ENCODE measurements at places on chromosomes 4 and X. TPM values are rescaled to one million over a fixed set of nuclear protein-coding genes. Genes with fewer than 3 reads are reported as not detected.

Gene MID1
- total RNA-seq = 24.9 TPM

Gene GATA1
- total RNA-seq = not detected

Gene PRSS12
- 4.2 TPM for total RNA-seq

Gene C4orf50
- total RNA-seq = 1.6 TPM

Gene XG
- total RNA-seq = 0.35 TPM

Gene PAK3
- total RNA-seq = 0.89 TPM

Gene UBA1
- total RNA-seq = 428 TPM

GRCh38 chrX:25067271-25068172, 51.8 kb upstream of the ARX start:
- no peak overlapping the region for H3K4me3 ChIP-seq
- H3K4me1 ChIP-seq = no peaks in the 10 kb centered on the region
- no peaks in the 10 kb centered on the region for H3K36me3 ChIP-seq
- no peak overlapping the region for H3K27ac ChIP-seq
- H3K27me3 ChIP-seq = no peaks in the 10 kb centered on the region

DNA sequence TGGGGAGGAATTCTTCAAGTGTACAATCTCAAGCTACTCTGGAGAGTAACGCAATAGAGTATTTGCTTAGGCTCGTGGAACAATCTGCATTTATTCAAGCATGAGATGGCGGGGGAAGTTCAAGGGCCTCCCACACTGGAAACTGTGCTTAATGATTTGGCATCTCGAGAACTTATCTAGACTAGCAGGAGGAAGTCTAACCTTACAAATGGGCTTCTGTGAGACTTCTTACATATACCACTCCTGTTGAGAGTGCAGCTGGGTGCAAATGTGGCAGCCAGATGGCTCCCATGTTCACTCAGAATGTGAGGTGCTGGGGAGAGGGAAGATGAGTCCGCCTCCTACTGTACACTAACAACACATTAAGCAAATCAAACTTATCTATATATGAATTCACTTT, 29.3 kb upstream of the PTPN13 start:
- no peaks in the 10 kb centered on the region for H3K36me3 ChIP-seq
- peaks cover 5% of the 10 kb centered on the region for H3K4me1 ChIP-seq
- H3K4me3 ChIP-seq = no peak overlapping the region
- no peak overlapping the region for H3K27ac ChIP-seq

- peak; percentile 44 for DNase-seq
- H3K27ac ChIP-seq = no peak overlapping the region
- no peak overlapping the region for H3K4me3 ChIP-seq
Observed at GRCh38 chr4:99642725-99643489, 14.7 kb downstream of the C4orf54 start.

- H3K4me1 ChIP-seq = no peaks in the 10 kb centered on the region
- H3K27ac ChIP-seq = no peak overlapping the region
- no peak overlapping the region for H3K4me3 ChIP-seq
- no peaks in the 10 kb centered on the region for H3K36me3 ChIP-seq
- peak; percentile 80 for DNase-seq
Observed at GRCh38 chrX:111447298-111447697, 35.3 kb upstream of the DCX start.

DNA sequence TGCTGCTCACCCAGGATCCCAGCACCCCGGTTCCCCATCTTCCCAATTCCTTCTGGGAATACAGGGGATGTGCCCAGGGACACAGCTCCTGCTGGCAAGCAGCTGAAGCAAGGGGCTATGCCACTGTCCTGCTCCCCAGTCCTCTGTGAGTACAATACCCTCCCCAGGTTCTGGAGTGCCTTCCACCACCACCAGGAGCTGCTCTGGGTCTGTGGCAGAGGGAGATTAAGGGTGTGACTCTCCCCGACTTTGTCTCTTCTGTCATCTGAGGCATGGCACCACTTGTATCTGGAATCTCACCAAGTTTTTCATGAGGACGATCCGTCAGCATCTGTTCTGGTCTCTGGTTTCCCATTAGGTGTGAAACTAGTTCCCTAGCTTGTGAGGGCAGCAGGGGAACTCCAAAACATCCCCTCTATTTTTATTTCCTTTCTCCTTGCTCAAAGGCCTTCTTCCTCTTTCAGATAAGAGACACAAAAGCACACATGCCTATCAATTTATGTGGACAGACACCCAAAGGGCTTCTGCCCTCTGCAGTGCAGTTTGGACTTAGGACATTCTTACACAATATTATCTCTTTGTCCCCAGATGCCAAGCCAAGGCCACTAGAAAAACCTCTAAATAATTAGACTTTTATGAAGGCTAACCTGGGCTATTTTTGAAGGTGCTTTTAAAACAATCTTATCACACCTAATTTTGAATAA, 26.8 kb downstream of the MGST2 start:
- DNase-seq = peak; percentile 75
- H3K27me3 ChIP-seq = no peaks in the 10 kb centered on the region
- H3K4me3 ChIP-seq = no peak overlapping the region
- H3K36me3 ChIP-seq = peaks cover 88% of the 10 kb centered on the region
- no peak overlapping the region for H3K27ac ChIP-seq

DNA sequence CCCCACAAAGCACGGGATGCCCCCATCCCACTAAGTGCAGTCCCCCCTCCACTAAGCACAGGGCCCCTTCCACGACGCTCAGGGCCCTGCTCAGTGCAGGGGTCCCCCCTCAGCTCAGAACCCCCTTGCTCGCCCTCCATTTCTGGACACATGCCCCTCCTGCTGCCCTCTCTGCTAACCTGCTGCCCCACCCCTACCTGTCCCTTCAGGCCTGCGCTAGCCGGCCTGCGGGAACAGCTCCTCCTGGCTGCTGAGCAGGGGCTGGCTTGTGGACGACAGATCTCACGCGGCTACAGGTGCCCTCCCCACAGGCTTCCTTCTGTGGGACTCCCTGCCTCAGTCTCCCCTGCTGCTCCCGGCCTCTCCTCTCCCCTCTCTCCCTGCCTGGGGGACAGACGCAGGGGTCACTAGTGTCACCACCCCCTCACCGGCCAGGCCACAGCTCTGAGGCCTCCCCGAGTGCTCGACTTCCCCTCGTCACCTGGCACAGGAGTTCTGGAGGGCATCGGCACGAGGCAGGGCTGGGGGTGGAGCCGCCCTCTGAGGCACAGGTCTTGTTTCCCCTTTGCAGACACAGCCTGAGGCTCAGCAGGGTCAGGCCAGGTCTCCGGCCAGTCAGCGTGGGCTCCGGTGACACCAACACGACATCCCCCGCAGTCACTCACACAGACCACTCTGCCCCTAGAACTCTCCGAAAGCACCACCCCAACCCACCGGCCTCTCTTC, 21.6 kb downstream of the GAK start:
- DNase-seq = no peak
- no peak overlapping the region for H3K27ac ChIP-seq
- H3K36me3 ChIP-seq = peaks cover 13% of the 10 kb centered on the region
- H3K4me3 ChIP-seq = no peak overlapping the region
- H3K4me1 ChIP-seq = no peaks in the 10 kb centered on the region

GRCh38 chrX:53544936-53545335, 110.8 kb upstream of the HSD17B10 start:
- no peak overlapping the region for H3K4me3 ChIP-seq
- peaks cover 89% of the 10 kb centered on the region for H3K36me3 ChIP-seq
- H3K27ac ChIP-seq = no peak overlapping the region
- no peaks in the 10 kb centered on the region for H3K4me1 ChIP-seq

GRCh38 chr4:168614281-168615057, 117.6 kb downstream of the PALLD start:
- no peak overlapping the region for H3K27ac ChIP-seq
- no peak overlapping the region for H3K4me3 ChIP-seq
- no peaks in the 10 kb centered on the region for H3K36me3 ChIP-seq
- DNase-seq = no peak

DNA sequence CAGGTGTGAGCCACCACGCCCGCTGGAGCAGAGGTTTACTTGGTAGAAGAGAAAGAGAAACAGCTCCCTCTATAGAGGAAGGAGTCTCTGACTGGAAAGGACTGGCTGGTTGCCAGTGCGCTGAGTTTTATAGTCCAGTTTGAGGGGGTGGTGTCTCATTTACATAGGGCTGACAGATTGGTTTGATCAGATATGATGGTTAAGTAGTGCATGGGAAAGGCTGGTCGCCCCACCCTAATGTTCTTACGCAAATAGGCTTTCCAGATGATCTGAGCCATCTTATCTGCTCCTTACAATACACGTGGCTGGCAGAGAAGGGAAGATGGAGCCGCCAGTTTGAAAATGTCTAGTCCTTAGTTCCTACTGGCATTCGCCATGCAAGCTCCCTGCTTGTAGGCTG, 439.5 kb downstream of the NAF1 start:
- no peaks in the 10 kb centered on the region for H3K36me3 ChIP-seq
- no peaks in the 10 kb centered on the region for H3K27me3 ChIP-seq
- H3K27ac ChIP-seq = no peak overlapping the region
- H3K4me1 ChIP-seq = no peaks in the 10 kb centered on the region
- no peak overlapping the region for H3K4me3 ChIP-seq
- DNase-seq = no peak

- peak; percentile 68 for DNase-seq
- H3K36me3 ChIP-seq = no peaks in the 10 kb centered on the region
- no peak overlapping the region for H3K4me3 ChIP-seq
- H3K4me1 ChIP-seq = no peaks in the 10 kb centered on the region
Observed at GRCh38 chr4:54318904-54319303, 89.8 kb downstream of the PDGFRA start.

DNA sequence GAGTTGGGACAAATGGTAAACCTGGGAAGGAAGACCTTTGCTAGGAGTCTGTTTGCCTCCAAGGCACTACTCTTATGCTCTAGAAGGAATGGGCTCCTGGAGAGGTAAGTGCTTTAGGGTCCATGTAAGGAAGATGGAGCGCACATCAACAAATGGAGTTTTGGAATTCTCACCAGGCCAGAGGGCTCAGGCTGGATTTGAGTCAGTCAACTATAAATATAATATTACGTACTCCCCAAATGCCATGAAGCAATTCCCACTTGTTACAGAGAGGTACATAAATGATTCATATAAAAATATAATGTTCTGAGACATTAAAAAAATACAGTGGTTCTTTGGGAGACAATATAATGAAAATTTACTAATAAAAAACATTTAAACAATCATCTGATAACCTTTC, 1.6 kb upstream of the SLC9B1 start:
- H3K4me3 ChIP-seq = no peak overlapping the region
- H3K4me1 ChIP-seq = no peaks in the 10 kb centered on the region
- DNase-seq = no peak
- H3K36me3 ChIP-seq = no peaks in the 10 kb centered on the region

DNA sequence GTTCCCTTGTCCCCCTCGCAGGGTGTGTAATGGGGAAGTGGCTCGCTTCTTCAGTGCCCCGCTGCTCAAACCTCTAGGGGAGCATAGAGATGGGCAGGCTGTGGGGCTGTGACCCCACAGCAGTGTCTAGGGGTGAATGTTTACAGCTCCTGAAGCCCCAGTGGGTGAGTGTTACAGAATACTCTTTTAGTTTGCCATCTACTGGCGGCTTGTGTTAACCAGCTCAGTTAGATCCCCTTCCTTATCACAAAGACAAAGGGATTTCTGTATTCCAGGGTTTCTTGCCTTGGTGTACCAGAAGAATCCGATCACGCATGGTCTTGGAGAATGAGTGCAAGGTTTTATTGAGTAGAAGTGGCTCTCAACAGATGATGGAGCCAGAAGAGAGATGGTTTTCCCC, 108.1 kb upstream of the IQCM start:
- no peaks in the 10 kb centered on the region for H3K36me3 ChIP-seq
- H3K4me1 ChIP-seq = no peaks in the 10 kb centered on the region
- no peak overlapping the region for H3K27ac ChIP-seq
- H3K4me3 ChIP-seq = no peak overlapping the region

DNA sequence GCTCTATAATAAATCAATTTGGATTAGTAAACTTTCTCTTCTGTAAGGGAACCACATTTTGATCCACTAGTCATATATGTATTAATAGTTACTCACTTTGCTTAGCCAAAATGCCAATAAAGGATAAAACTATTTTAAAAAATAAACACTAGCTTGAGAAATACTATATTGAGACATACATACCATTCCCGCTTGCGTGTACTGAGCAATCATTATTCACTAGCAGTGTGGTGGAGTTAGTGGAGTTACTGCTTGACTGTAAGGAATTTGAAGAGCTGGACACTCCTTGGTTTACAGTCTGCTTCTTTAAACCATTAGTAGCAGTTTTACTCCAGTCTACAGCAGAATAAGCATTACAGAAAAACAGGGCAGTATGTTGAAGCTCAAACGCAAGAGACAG, 10.8 kb upstream of the PHKA2 start:
- no peaks in the 10 kb centered on the region for H3K4me1 ChIP-seq
- DNase-seq = no peak
- H3K4me3 ChIP-seq = no peak overlapping the region
- H3K36me3 ChIP-seq = no peaks in the 10 kb centered on the region

GRCh38 chr4:10973686-10974085, 289.1 kb upstream of the CLNK start:
- no peak overlapping the region for H3K4me3 ChIP-seq
- no peaks in the 10 kb centered on the region for H3K4me1 ChIP-seq
- H3K27ac ChIP-seq = no peak overlapping the region
- no peak for DNase-seq

DNA sequence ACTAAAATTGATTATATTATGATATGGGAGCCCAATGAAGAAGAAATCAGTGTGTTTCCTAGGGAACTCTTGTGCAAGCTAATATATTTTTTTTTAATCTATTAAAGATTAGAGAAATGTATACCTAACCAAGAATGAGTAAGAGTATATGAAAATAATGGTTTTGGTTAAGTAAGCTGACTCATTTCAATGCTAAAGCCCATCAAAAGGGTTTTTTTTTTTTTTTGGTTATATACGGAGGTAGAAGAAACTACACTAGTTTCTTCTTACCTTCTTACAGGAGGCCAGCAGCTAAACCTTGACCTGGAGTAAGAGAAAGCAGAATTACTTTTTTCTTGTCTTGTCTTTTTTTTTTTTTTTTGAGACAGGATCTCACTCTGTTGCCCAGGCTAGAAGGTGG, 27.5 kb downstream of the RUFY3 start:
- no peaks in the 10 kb centered on the region for H3K36me3 ChIP-seq
- no peak for DNase-seq
- H3K4me3 ChIP-seq = no peak overlapping the region
- no peaks in the 10 kb centered on the region for H3K27me3 ChIP-seq

DNA sequence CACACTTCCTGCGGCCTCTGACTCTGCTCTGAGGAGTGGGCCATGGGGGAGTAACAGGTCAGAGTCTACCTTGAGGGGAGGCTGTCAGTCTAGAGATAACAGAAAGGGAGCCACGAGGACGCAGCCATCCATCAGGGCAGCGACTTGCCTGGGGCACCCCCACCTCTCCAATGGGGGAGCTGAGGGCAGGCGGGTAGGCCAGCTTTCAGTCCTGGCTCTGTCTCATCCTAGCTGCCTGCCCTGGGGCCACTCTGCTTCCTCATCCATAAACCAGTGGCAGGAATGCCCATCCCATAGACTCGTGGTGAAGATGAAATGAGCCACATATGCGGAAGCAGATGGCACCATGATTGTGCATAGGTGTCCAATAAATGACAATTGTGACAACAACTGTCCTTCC, 13.2 kb downstream of the MAGED2 start:
- no peaks in the 10 kb centered on the region for H3K4me1 ChIP-seq
- H3K36me3 ChIP-seq = peaks cover 8% of the 10 kb centered on the region
- no peak overlapping the region for H3K27ac ChIP-seq
- no peak overlapping the region for H3K4me3 ChIP-seq
- peak; percentile 31 for DNase-seq
- no peaks in the 10 kb centered on the region for H3K27me3 ChIP-seq

Measured in endodermal cell (in vitro differentiated cells).